ENCODE measurements at places on chromosomes 6 and 20.
A peak's percentile ranks its signal among the peaks of the same experiment; 100 is the strongest.

DNA sequence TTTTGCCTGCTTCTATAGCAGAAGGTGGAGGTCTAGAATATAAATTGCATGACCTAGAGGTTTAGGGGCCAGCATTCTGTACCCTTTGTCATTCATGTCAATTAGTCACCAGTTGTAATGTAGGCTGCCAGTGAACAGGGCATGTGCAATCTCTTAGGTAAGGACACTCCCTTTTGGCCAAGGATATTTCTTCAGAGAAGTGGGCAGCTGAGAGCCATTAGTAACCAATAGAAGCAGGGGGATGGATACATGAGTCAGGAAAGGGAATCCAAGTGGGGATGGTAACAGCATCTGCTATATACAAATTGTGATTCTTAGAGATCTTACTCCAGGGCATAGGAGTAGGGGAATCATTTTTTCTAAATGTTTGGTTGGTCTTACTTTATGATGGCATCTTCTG is 494.2 kb upstream of the JAG1 start:
- DNase-seq: no peak

GRCh38 chr20:33770005-33770404 is 38.2 kb downstream of the ZNF341 start:
- no peak for DNase-seq

DNA sequence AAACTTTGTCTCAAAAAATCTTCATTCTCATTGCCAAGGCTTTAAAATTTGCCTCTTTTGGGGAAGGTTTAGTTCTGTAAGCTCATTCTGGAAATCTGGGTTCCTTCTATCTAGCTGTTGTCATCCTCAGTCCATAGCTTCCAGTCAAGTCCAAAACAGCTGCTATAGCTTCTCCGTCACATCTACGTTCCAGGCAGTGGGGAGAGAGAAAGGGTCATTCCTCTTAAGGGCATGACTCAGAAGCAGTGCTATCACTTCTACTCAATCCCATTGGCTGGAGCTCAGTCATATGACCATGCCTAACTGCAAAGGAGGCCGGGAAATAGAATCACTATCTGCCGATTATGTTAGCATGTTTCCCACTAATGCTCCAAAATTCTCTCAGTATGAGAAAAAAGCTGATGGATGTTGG is 141.4 kb upstream of the PTPN1 start:
- DNase-seq: no peak

DNA sequence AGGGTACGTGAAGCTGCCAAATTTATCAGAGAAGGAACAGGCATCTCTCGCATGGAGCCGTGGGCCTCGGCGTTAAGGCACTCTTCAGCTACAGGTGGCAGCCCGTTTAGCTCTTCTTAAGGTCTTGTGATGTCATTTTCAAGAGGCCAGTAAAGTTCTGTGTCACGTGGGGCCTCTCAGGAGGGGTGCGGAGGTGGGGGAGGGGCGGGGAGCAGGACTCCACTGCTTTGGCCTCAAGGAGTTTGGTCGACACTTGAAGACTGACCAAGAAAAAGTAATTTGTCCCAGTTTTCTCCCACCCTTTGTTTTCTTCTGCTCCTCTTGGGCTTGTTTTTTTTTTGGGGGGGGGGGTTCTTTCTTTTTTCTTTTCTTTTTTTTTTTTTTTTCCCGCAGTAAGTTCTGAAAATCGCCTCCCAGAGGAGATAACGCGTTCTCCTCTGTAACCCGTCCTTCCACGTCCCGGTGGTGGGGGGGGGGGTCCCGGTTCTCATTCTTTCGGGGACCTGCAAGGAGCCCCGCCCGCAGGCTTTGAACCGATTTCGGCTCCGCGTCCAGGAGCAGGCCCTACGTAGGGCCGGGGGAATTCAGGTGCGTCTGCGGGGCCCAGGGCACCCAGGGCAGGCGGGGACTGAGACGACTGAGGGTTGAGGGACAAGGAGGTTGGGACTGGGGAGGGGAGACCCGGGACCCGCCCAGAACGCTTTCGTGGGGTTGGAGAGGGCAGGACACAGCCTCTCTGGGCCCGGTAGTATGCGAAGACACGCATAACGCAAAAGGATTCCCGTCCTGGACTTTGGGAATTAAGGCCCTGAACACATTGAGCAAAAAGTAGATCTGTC is 26.0 kb downstream of the GPX6 start:
- DNase-seq: peak; percentile 22

GRCh38 chr20:45970646-45971424 is 1.2 kb downstream of the ZNF335 start:
- DNase-seq: peak; percentile 25

DNA sequence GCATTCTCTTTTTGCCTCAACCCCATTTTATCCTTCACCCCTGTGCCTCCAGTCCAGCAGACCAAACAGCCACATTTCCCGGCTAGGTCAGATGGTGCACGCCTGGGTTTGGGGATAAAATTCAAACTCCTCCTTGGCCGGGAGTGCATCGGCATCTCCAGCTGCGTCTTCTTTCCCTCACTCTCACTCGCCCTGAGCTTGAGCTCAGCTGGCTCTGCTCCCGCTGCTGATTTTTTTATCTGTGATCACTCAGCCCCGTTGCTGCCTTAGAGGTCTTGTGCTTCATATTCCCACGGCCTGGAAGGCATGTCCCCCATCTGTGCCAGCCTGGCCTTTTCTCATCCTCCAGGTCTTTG is 6.8 kb upstream of the EZR start:
- no peak for DNase-seq

GRCh38 chr6:148593130-148593812 is 153.6 kb upstream of the UST start:
- no peak for DNase-seq

- DNase-seq: peak; percentile 57
Observed at GRCh38 chr6:132813173-132813856, 1.1 kb upstream of the RPS12 start.

- DNase-seq: no peak
Observed at GRCh38 chr20:24610341-24611115, 141.1 kb downstream of the SYNDIG1 start.

DNA sequence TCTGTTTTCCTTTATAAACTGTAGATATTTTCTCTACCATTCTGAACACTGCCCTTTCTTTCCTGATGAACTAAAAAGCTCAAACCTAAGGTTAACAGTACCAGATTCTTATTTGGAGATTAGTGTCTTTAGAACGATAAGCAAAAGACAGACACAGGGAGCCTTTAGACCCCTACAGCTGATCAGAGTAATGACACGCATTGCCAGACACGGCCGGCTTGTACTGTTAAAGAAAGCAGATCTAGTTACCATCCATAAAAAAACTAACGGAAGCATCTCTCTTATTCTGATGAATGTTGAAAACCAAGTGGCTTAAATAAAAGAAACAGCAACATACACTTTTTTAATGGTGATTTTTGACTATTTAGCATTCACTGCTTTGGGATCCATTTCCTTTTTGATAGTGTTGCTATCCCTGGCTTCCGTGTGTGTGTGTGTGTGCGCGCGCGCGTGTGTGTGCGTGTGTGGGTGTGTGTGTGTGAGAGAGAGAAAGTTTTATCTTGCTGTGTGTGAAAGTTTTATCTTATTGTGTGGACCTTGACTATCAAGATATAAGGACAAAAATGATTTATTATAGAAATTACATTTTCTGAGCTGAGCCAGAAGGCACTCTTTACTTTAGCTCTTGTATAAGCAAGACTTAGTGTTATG is 95.6 kb upstream of the SLC35B3 start:
- DNase-seq: no peak

- DNase-seq: no peak
Observed at GRCh38 chr20:1390581-1391403, 2.1 kb downstream of the FKBP1A start.

DNA sequence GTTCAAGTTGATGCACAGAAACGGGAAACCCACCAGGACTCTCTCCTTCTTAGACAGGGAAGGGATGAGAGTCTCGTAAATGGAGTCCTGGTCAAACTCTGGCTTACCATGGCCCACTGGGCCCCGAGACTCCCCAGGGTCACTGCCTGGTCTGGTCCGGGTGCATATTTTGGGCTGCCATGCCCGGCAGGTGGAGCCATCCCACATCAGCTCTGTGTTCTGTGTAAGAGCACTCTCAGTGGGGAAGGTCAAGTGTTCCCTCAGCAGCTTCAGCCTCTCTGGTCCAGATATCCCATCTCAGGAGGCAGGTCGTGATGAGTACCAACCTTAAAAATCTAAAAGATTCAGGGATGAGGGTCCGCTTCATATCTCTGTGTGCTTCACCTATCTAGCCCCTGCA is 138.8 kb downstream of the EDN3 start:
- no peak for DNase-seq

DNA sequence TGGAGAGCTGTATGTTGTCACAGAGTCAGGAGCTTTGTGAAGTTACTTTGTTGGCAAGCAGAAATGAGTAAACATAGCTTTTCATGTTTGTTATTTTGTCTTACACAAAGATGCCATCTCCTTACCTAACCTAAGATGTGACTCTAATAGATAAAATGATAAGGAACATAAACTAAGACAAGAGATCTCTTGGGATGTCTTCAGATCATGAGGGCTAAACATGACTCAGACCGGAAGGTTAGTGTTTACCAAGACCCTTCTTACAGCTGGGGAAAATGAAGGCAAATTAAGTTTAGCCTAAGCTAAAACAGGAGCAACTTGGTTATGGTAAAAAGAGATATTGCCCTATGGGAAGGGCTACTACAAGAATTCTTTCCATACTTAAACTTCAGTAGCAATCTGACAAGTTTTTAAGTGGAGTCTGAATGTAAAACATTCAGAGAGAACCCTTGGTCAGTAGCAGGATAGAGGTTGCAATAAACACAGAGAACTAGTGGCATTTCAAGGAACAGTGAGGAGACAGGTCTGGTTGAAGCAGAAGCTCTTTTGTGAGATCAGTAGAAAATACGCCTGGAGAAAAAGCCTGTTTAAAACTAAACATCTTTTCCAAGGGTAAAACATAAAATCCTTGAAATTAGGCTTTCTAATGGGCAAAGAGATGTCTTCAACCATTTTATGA is 29.9 kb downstream of the SGK1 start:
- DNase-seq: no peak

DNA sequence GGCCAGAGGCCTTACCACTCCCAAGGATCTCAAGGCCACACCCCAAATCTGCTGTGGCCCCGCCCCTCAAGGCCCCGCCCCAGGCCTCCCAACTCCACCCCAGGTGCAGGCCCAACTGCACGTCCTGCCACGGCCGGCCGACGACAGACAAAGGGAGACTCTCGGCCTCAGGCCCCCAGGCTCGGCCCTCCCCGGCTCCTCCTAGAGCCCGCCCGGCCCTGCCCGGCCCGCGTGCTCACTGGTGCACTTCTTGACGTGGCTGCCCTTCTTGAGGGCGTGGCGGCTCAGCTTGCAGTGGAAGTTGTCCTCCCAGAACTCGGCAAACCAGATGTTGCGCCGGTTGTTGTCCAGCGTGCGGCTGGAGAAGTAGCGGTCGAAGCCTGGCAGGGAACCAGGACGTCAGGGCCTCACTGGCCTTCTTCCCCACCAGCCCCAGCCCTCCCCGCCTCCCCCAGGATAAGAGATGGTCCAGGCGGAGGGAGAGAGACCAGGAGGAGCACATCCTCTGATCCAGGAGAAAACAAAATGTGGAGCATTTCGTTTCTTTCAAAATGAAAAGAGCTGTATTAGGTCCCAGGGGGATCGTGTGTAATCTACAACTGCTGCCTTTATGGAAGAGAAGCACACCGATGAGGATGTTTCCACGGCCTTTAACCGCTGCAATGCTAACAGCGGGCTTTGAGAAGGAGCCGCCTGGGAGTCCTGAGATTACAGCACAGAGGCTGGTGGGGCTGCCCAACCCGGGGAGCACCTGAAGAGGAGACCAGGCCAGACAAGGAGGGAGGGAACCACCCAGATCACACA is 89.4 kb downstream of the GRM4 start:
- no peak for DNase-seq

GRCh38 chr6:89564752-89565427 is 73.7 kb downstream of the LYRM2 start:
- DNase-seq: no peak

DNA sequence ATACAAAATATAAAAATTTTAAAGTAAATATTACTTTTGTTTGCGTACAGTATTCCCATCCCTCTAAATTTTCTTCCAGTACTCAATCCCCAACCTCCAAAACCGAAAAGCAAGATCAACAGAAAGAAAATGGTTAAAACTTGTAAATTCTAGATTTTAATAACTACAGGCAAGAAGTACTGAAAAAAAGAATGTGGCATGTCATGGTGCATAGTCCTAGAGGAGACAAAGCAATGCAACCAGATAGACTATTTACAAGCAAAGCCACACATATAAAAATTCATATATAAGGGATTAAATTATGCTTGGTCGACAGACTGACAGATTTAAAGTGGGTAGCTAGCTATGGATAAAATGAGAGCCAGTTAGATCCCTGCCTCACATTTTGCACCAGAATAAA is 56.5 kb upstream of the HFE start:
- no peak for DNase-seq

- no peak for DNase-seq
Observed at GRCh38 chr20:21020659-21021471, 85.3 kb downstream of the LINC00237 start.

GRCh38 chr6:165697171-165697570 is 34.1 kb upstream of the PDE10A start:
- DNase-seq: no peak

- DNase-seq: no peak
Observed at GRCh38 chr20:59363101-59363500, 62.7 kb downstream of the EDN3 start.

DNA sequence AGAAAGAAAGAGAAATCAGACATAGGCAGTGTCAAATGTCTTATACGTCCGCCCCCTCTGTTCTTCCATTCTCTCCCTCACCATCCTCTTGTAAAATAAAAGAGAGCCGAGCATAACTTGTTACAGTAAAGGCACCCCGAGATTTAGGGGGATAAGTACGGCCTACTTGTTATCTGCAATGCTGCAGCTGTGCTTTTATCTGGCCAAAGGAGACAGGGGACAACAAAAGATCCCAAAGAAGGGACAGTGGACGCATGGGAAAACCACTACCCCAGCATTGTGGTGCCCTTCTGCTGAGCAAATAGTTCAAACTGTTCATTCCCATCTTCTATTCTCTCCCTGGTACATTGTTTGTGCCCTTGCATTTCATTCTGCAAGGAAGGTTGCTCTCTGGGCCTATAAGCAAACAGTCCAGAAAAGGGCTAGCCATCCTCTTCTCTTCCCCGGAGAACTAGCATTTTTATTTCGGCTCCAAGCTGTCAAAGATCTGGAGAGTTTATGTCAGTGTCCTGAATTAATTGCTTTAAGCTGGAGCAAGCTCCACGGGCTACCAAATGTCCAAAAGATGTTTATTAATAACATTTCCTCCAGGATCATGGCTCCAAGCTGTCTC is 22.3 kb downstream of the FOXA2 start:
- no peak for DNase-seq

DNA sequence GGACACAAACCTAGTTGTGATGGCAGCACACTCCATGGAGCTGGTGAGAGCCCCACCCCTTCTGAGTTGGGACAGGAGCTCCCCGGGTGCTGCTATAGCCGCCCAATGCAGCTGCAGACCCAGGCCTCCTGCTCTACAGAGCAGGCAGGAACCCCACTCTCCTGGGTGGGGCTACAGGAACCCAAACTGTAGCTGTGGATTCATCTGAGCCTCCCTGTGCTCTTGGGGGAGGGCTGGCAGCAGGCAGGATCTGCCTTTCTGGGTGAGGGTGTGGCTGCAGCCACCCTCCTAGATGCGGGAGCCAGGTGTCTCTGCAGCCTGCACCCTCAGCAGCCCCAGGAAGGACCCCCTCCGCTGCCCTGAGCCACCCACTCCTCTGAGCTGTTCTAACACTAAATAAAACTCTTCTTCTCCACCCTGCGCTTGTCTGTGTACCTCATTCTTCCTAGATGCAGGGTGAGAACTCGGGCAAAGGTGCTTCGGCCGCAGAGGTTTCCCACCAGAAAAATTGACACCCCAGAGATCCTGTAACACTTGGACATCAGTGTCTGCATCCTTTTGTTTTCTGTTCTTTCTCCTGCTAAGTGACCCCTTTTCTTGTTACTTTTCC is 55.2 kb upstream of the KIF13A start:
- no peak for DNase-seq

Data from stimulated activated CD4-positive, alpha-beta T cell treated with anti-CD3 and anti-CD28 coated beads, Interleukin-4, amount 100 ng/mL, for 24 hours (primary cell).